ENCODE measurements at places on chromosomes 12 and 14.

- DNase-seq, result no peak
Observed at GRCh38 chr14:28744126-28744525, 22.5 kb upstream of the FOXG1 start.

DNA sequence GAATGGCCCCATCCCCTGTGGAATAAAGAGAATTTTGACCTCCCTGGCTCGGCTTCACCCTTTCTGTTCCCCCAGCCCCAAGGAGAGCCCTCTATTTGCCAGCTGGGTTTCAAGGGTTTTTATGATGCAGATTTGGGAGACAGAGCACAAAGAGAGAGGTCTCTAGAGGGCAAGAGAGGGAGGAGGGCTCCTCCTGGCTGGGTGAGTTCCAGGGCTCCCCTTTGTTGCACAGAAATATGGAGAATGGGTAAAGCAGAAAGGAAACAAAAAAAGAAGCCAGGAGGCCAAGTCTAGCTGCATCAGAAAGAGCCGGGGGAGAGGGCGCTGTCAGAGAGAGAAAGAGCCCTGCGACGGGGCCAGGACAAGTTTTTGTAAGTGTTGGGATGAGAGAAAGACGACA lies 319.6 kb upstream of the RTL1 start:
- DNase-seq, result no peak

- no peak for DNase-seq
Observed at GRCh38 chr12:118290130-118290529, 82.6 kb downstream of the TAOK3 start.

DNA sequence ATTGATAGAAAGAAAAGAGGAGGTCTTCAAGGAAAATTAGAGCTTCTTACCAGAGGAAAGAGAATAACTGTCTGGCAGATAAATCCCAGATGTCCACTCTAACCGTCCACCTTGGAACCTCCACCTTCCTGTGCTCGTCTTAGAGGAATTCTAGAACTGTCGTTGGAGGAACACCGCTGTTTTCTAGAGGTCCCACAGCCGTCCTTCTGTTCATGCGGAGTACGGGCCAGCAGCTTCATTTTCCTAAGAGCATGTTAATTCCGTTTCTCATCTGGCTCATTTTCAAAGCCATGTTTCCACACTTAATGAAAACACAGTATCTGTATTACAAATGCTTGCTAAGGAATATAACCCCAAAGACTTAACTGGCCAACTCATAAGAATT lies 107.9 kb upstream of the ESRRB start:
- DNase-seq, result no peak

DNA sequence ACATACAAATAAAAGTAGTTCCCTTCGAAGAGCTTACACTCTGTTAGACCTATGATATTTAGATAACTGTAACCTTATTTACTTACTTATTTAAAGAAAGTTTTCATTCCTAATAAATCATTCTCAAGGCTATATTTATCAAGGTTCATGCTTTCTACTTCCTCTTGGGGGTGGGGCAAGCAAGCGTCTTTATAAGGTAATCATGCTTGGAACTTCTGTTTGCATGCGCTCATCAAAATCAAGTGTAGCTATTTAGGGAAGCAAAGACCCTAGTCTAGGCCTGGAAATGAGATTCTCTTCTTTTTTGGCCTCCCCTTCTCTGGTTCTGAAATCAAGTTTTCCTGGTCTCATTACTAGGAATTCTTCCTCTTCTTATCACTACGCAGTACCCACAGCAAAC lies 766 bp downstream of the RERG start:
- no peak for DNase-seq

DNA sequence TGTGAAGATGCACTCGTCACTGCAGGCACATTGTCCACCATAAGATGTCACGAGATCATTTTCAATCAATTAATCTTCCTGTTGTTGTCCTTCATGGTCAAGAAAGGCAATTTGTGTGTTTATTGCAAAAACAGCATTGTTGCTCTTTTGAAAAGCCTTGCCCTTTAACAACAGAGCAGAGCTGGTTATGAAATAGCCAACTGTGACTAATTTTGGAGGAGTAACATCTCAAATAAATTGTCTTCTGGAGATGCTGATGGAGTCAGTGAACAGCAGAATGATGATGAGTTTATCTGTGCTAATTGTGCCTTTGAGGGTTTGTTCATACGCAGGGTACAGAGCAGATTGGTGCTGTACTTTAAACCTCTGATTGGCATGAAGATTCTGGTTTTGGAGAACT lies 88.3 kb upstream of the E2F7 start:
- no peak for DNase-seq

GRCh38 chr12:92065018-92065499 lies 80.6 kb downstream of the BTG1 start:
- DNase-seq, result no peak

- DNase-seq, result no peak
Observed at GRCh38 chr12:15700595-15700994, 88.6 kb downstream of the EPS8 start.

- no peak for DNase-seq
Observed at GRCh38 chr12:62127516-62127915, 132.7 kb upstream of the USP15 start.

GRCh38 chr14:100239211-100239839 lies 381 bp downstream of the YY1 start:
- no peak for DNase-seq

GRCh38 chr12:20415028-20415427 lies 46.7 kb downstream of the PDE3A start:
- DNase-seq, result no peak

DNA sequence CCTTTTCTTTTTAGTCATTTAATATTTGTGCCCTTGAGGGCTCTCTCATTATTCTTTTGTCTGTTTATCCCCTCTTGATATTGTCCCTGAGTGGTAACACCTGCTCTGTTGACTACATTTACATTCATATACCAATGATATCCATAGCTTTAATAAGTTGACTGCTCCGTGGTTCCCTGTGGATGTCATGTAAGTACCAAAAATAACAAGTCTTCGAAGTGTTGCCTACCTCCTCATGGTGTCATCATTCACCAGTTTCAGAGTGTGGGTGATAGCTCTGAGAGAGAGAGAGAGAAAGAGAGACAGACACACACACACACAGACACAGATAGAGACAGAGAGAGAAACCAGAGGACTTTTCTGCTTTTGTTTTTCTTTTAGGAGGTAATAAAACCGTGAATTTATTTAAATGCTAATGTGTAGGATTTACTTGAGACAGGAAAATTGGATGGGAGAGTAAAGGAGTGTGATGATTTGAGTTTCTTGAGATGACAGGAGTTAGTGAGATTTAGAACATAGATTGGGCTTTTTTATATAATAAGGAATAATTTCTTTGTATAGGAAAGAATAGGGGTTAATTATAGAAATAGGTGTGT lies 52.2 kb downstream of the PAPOLA start:
- no peak for DNase-seq

GRCh38 chr12:54398995-54399793 lies 14.7 kb upstream of the ZNF385A start:
- DNase-seq, result peak; percentile 82

- DNase-seq, result no peak
Observed at GRCh38 chr14:103503296-103503695, 19.3 kb downstream of the CKB start.

DNA sequence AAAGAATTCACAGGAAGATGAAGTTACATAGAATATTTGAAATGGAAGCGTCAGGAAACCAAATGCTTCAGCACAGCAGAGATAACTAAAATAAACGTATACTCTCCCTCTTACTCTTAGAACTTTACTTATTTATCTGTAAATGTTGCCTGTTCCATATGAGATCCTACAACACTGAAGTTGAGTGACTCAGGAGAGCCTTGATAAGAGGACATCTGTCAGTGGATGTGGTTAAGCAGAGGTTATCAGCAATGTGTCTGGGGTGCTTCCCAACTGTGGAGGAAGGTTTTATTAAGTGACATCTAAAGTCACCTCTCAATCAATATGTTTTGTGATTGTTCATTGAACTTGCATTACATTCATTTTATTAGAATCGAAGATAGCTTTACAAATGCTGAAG lies 81.9 kb downstream of the NEDD1 start:
- no peak for DNase-seq

DNA sequence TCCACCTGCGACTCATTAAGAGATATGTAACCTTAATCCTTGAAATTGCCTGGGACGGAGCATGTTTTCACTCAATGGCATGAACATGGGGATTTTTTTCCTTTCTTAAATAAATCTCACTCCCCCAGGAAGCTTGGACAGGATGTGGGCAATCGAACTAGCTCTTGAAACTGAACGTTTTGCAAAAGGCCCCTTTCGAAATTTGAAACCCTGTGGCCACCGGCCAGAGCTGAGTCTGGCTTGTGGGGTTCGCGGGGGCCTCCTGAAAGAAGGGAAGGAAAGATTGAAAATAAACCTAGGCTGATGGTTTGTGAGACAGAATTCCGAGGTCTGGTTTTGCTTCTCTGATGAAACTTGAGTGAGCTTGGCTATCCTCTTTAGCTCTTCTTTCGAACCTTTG lies 101.4 kb upstream of the RTL1 start:
- DNase-seq, result no peak

GRCh38 chr12:3252450-3252891 lies 175.3 kb downstream of the TSPAN9 start:
- no peak for DNase-seq

DNA sequence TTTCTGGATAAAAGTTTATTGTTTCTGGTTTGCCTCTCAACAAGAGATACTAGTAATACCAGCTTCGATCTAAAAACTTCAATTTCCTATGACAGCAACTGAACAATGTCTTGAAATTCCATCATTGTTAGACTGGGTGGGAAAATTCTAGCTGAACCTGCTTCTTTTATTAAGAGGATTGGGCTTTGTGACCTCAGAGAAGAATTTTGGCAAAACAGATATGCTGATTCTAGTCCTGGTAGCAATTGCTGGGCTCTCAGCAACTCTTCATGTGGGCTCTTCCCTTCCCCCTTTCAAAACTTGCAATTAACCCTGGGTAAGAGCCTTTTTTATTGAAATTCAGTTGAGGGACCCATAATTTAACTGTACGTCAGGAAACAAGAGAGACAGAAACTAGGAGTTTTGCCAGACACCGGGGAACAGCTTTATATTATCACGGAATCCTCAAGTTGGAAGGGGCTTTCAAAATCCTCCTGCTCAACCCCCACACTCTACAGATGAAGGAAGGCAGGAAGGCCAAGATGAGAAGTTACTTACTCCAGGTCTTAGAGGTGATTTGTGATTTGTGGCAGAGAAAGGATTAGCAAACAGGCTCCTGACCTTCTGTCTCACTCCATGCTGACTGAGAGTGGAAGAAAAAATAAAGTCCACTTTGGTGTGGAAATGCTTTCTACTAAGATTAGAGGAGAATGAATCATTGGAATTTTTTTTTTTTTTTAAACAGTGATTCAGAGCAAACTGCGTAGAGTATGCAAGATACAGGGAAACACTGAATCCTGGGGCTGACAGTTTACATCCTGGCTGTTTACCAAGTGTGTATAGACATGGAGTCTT lies 239.0 kb upstream of the ATP2B1 start:
- DNase-seq, result no peak

DNA sequence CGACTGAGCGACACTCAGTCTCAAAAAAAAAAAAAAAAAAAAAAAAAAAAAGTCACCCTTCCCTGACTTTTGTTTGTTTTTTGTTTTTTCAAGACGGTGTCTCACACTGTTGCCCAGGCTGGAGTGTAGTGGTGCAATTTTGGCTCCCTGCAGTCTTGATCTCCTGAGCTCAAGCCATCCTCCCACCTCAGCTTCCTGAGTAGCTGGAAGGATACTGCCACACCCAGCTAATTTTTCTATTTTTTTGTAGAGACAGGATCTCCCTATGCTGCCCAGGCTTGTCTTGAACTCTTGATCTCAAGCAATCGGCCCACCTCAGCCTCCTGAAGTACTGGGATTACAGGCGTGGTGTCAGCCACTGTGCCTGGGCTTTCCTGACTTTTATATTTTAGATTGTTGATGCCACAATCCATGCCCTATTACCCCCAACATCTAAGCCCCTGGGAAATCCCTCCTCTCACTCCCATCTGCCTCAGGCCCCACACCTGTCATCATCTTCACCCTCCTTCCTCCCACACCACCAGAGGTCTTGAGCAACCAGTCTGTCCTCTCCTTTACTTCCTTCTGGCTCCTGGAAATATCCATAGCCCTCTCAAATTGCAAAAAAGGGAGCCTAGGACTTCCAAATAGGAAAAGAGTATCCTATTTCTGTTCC lies 7.8 kb downstream of the IKZF4 start:
- DNase-seq, result no peak

- DNase-seq, result no peak
Observed at GRCh38 chr14:20327005-20327869, 5.8 kb downstream of the CCNB1IP1 start.

GRCh38 chr12:6112004-6112403 lies 12.5 kb downstream of the VWF start:
- no peak for DNase-seq

DNA sequence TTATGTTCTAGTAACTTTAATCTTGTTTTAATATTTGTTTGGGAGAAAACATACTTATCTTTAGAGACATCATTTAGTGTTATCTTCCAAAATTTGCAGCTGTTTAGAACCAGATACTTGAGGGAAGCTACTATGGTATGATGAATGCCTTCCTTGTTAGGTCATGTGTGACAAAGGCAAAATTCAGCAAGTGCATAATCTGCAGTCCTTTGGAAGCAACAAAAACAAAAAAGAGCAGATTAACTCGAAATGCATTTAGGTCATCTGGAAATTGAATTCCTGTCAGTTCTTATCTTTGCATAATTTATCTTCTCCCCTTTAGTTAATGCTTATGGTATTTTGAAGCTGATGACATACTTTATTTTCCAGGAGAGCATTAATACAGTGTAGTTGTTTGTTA lies 3.5 kb downstream of the FBXO34 start:
- DNase-seq, result no peak

GRCh38 chr12:131432532-131433260 lies 278.2 kb upstream of the SFSWAP start:
- no peak for DNase-seq

DNA sequence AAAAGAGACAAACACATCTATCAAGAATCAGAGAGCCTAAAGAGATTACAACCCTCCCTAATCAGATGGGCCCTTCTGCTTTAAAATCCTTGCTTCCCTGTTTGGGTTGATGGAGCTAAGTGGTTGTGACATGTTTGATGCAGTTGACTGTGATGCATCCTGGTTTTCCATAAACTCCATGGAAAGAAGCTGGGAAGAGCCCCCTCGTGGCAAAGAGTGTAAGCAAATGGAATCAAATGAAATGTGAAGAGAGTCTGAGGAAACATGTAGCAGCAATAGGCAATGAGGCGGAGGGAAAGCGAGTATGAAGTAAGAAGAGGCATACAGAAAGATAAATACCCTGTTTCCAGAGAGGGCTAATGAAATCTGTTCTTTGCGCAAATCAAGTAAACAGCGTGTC lies 70.4 kb upstream of the SLCO1C1 start:
- DNase-seq, result no peak

- no peak for DNase-seq
Observed at GRCh38 chr12:9118158-9118557, 2.4 kb upstream of the A2M start.

- no peak for DNase-seq
Observed at GRCh38 chr14:22313172-22313801, 275.7 kb downstream of the DAD1 start.

- DNase-seq, result no peak
Observed at GRCh38 chr12:59594943-59595500, 807 bp upstream of the SLC16A7 start.

Measured in activated CD4-positive, CD25-positive, alpha-beta regulatory T cell treated with anti-CD3 and anti-CD28 coated beads, Interleukin-2, amount 50 U/mL, for 16 hours (primary cell).